ENCODE measurements at places on chromosomes 6 and 20. TPM values are rescaled to one million over a fixed set of nuclear protein-coding genes. Genes with fewer than 3 reads are reported as not detected.

GRCh38 chr20:53943522-53944291 lies 126.7 kb downstream of the BCAS1 start:
- peaks cover 35% of the 10 kb centered on the region for H3K4me1 ChIP-seq
- H3K27me3 ChIP-seq = no peaks in the 10 kb centered on the region
- H3K36me3 ChIP-seq = no peaks in the 10 kb centered on the region
- no peak overlapping the region for H3K27ac ChIP-seq

GRCh38 chr6:108578595-108579327 lies 18.0 kb downstream of the FOXO3 start:
- H3K4me1 ChIP-seq = peaks cover 21% of the 10 kb centered on the region
- DNase-seq = no peak
- no peaks in the 10 kb centered on the region for H3K27me3 ChIP-seq
- H3K27ac ChIP-seq = no peak overlapping the region
- H3K4me3 ChIP-seq = no peak overlapping the region
- no peaks in the 10 kb centered on the region for H3K36me3 ChIP-seq

The GLP1R gene
- 0.42 TPM for polyA plus RNA-seq

GRCh38 chr6:6907286-6907685 lies 200.5 kb upstream of the RREB1 start:
- H3K36me3 ChIP-seq = no peaks in the 10 kb centered on the region
- H3K27me3 ChIP-seq = no peaks in the 10 kb centered on the region
- H3K4me3 ChIP-seq = no peak overlapping the region
- H3K4me1 ChIP-seq = no peaks in the 10 kb centered on the region
- DNase-seq = no peak
- H3K27ac ChIP-seq = no peak overlapping the region

The RAD21L1 gene
- polyA plus RNA-seq = 0.38 TPM

- no peak for DNase-seq
- H3K4me3 ChIP-seq = no peak overlapping the region
- H3K27ac ChIP-seq = no peak overlapping the region
- H3K36me3 ChIP-seq = no peaks in the 10 kb centered on the region
Observed at GRCh38 chr20:59120919-59121318, 42.7 kb upstream of the ZNF831 start.

The RBM24 gene
- 0.27 TPM for polyA plus RNA-seq

The ZBTB46 gene
- 3.2 TPM for polyA plus RNA-seq

The KHDC3L gene
- not detected for polyA plus RNA-seq

- H3K4me3 ChIP-seq = no peak overlapping the region
- H3K27me3 ChIP-seq = no peaks in the 10 kb centered on the region
- no peaks in the 10 kb centered on the region for H3K4me1 ChIP-seq
Observed at GRCh38 chr6:143356101-143356880, 94.2 kb downstream of the ADAT2 start.

The SLC17A5 gene
- 8.3 TPM for polyA plus RNA-seq

GRCh38 chr20:50227506-50227905 lies 36.9 kb downstream of the CEBPB start:
- no peak overlapping the region for H3K27ac ChIP-seq
- H3K4me3 ChIP-seq = no peak overlapping the region
- DNase-seq = no peak
- H3K36me3 ChIP-seq = no peaks in the 10 kb centered on the region
- no peaks in the 10 kb centered on the region for H3K4me1 ChIP-seq

Data from GM23338 (cell line).